Hypothalamus (tissue), 51 donors: ENCODE measurements at places on chromosomes 1 and 21.

DNA sequence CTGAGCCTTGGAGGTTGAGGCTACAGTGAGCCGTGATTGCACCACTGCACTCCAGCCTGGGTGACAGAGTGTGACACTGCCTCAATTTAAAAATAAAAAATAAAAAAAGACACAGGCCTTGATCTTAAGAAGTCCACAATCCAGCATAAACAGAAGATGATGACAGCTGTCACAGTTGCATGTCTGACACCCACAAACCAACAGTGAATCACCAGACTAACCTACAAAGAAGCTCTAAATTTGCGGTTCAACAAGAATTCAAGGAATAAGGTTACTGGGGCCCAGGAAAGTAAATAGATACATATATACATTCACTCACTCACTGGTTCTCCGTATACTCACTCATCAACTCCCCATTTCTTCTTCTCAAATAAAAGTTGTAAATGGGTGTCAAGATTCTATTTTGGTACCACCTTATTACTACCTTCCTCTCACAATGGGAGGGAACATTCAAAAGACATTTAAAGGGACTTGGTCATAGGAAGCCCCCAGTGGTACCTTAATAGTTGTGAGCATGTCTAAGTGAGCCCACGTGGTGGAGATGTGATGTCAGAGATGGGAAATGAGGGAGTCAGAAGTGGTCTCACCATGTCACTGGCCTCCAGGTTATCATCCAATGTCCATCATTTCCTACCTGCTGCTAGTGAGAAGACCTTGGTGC, 66.9 kb upstream of the PRDX6 start:
- no peak for DNase-seq

DNA sequence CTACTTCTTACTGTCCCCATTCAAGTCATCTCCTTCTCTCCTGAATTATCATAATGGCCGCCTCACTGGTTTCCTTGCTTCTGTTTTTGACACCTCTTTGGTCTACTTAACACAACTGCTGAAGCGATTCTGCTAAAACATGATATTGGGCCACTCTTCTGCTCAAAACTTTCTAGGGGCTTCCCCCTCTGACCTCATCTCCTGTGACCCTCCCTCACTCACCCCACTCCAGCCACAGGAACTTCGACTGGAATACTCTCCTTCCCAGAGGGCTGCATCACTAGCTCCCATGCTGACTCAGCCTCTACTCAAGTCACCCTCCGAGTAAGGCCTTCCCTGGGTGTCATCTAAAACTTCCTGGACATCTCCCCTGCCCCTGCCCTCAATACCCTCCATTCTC, 35.7 kb downstream of the NRIP1 start:
- no peak for DNase-seq

GRCh38 chr21:42677339-42678321, 24.2 kb downstream of the PDE9A start:
- no peak for DNase-seq

DNA sequence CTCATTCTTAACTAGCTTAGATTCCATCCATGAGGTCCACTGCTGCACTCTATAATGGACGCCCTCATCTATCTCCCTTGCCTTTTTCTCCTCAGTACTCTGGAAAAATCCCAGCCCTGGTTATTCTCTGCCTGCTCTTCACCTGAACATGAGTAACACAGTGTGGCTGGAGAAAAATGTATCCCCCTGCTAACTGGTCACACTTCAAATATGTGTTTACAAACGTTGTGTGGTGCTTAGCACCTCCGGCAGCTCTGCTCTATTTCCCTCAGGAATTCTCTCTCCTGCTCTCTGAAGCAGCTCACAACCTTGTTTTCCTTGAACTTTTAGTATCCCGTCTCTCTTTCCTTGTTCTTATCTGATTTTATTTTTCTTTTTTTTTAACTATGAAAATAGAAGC, 4.1 kb downstream of the SCCPDH start:
- no peak for DNase-seq
